ENCODE measurements at places on chromosomes 7 and 10.

DNA sequence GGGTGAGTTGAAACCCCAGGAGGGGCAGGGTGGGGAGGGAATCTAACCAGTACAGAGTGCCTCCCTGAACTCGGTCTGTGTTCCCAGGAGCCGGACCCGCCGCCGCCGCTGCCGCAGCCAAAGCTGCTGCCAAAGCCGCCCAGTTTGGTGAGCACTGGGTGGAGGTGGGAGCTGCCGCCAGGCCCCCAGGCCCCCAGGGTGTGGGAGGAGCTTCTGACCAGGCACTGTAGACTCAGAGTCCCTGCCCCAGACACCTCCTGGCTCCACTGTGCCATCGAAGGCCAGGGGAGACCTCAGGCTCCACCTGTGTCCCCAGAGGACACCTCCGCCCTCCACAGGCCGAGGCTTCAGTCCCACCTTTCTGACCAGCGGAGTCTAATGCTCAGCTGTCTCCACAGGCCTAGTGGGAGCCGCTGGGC lies 20.4 kb upstream of the LIMK1 start:
- no peak for DNase-seq

DNA sequence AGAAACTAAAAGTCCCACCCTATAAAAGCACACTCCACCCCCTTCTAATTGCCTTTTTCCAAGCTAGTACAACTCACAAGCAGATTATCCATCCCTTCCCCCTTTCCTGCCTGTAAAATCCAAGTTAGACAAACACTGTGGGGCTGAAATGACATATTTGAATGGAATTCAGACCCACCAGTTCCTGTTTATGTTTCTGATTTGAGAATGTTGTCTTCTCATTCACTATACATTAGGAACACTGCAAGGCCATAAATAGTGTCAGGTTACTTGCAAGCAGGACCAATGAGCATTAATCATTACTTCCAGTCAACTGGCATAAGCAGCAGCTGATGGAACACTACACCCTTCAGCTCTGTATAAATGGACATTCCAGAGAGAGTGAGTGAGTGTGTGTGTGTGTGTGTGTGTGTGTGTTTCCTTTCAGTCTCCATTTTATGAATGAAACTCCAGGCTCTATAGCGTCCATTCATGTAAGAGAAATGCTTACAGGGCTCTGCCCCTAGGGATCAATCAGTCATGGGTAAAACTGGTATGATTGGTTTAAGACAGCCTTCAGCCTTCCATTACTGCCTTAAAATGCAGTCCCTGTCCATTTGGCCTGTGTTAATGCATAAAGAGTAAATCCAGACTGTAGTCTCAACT lies 69.3 kb downstream of the ETV1 start:
- no peak for DNase-seq

GRCh38 chr10:97895915-97896314 lies 46.3 kb downstream of the GOLGA7B start:
- no peak for DNase-seq

DNA sequence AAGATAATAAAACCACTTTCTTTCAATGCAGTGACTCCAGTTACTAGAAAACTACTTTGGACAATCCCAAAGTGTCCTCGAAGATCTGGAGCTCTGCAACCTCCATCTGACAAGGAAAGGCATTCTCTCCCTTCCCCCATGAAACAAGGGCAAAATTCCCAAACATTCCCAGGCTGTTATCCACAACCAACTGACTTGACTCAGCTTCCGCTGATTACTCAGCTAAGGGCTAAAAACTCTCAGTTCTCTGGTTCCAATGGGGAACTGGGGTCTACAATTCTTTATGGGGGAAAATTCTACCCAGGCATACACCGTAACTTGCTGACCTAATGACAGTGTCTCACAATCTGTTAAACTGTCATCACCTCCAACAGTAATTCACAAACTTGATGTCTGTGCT lies 48.4 kb downstream of the SFMBT2 start:
- DNase-seq: no peak

DNA sequence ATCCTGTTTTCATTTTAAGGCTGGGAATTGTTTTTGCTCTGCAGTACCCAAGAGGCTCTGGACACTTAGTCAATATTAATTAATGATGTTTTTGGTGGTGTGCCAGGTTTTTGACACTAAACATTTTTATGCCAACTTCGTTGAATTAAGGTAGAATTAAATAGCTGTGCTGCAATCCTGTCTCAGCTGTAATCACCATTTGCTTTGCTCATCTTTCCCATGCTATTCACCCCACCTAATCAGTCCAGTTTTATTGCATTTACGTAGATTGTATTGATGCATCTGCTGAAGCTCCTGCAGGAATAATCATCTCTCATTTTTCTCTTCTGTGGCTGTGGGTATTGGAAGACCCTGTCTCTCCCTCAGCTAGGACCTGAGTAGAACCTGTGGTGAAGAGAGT lies 52.6 kb upstream of the TRUB1 start:
- no peak for DNase-seq

GRCh38 chr10:88090568-88091214 lies 227.3 kb downstream of the PTEN start:
- DNase-seq: no peak

- no peak for DNase-seq
Observed at GRCh38 chr7:48038815-48039506, 3.6 kb downstream of the C7orf57 start.

DNA sequence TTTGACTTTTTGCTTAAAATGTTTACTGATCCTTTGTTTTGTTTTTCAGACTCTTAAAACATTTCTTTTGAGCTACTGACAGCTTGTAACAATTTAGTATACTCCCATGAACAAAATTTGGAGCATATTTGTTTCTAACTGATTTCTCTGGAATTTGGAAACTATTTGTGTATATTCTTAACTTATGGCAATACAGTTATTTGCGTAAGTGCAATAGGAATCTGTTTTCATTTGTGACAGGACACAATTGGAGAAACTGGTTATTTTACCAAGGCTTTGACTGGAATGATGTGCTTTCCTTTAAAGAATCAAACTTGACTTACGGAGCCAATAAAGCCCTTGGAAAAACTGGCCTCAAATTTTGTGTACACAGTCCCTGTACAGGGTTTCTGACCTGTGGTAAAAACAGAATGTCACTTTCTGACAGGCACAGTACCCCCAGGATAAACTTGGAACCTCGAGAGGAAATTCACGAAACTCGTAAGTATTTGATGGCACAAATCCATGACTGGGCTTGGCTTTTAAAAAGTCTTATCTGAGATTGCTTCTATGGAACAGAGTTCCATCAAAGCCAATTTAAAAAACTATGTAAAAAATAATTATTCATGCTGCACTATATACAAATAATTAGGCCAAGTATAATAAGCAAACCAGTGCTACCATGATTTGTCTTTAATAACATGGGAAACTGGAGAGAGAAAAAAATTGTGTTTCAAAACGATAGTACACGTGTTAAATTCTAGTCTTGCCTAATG lies 70.4 kb downstream of the ST8SIA6 start:
- no peak for DNase-seq
